ENCODE measurements at places on chromosomes 5 and 9.

- DNase-seq = no peak
These were observed 23.9 kb downstream of the DCP2 start for GRCh38 chr5:113000466-113000865.

- no peak for DNase-seq
These were observed 13.4 kb downstream of the CFAP95 start for GRCh38 chr9:69834056-69834455.

- DNase-seq = no peak
These were observed 43.1 kb downstream of the SPTAN1 start for GRCh38 chr9:128595471-128595870.

DNA sequence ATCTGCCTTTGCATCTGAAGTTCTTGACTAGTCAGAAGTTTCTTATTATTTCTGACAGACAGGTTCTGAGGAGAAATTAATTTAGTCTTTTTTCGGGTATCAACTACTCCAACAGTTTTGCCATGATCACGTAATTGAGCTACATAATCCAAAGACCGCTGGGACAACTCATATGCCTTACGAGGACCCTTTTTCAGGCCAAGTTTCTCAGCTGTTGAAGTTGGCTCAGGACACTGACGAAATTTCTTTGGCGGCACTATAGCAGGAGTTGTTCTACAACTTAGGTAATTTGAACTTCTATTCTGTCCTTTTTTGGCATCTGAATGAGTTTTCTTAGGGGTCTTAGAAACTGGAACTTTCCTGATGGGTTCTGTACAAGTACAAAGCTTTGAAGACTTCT, 27.2 kb downstream of the SETX start:
- no peak for DNase-seq

GRCh38 chr5:78361631-78361993, 1.2 kb downstream of the SCAMP1 start:
- no peak for DNase-seq

- DNase-seq = no peak
These were observed 43.5 kb downstream of the RUSC2 start for GRCh38 chr9:35533398-35533797.

- DNase-seq = no peak
These were observed 560.1 kb downstream of the PDE4D start for GRCh38 chr5:59333416-59333815.

GRCh38 chr5:124871303-124871702, 124.9 kb upstream of the ZNF608 start:
- DNase-seq = peak; percentile 12

GRCh38 chr9:70883056-70883455, 238.4 kb downstream of the TRPM3 start:
- DNase-seq = peak; percentile 22

- no peak for DNase-seq
These were observed 134.8 kb upstream of the BOD1 start for GRCh38 chr5:173751266-173751600.

GRCh38 chr5:67414712-67415111, 218.1 kb upstream of the CD180 start:
- DNase-seq = no peak

GRCh38 chr5:10680876-10681481, 80.1 kb downstream of the DAP start:
- DNase-seq = no peak

- no peak for DNase-seq
These were observed 19.0 kb downstream of the TMC1 start for GRCh38 chr9:72540348-72540873.

DNA sequence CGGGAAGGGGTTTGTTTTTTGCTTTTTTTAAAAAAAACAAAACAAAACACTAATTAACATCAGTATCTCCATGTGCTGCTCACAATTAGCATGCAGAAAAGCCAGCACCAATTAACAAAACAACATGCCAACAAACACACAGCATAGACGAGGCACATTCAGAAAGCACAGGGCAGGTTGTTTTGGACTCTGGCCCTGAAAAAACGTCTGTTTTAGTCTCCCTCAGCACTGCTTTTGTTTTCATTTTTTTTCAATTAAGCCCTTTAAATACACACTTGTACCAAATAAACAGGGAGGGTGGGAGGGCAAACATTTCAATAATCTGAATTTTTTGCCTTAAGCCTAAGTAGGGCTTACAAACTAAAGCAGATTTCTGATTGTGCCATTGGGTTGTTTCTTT, 309.6 kb downstream of the DTWD2 start:
- DNase-seq = no peak

DNA sequence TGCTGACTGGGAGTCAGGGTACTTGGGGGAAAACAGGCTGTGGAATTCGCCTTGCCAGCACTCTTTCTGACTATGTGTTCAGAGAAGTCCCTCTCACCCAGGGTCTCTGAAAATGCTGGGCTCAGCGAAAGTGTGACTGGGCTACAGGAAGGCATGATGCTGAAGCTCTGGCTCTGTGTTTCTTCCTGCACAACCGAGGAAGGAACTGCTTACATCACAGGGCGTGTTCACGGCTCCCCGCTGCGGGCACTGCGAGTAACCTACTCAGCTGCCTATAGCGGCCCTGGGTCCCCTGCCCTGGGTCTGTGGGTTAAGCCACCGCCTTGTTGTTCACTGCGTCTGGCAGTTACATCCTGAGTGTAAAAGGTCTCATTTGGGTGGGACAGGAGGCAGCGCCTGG, 222.4 kb upstream of the IRX4 start:
- DNase-seq = no peak

GRCh38 chr9:124839612-124840299, 13.5 kb upstream of the WDR38 start:
- no peak for DNase-seq

DNA sequence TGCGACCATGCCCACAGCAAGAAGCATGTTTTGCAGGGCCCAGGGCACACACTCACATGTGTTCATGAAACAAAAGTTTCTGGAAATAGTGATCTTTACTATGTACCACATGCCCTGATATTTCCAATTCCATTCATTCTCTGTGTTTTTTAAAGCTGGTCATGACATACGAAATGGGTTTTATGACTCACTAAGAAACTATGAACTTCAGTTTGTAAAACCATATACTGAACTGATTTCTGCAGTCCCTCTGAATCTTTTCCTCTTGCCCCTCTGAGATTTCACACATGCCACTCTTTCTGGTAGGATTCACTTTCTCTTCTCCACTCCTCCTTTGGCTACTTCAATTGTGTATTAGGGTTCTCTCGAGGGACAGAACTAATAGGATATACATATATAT, 416.1 kb upstream of the TRPC7 start:
- no peak for DNase-seq

DNA sequence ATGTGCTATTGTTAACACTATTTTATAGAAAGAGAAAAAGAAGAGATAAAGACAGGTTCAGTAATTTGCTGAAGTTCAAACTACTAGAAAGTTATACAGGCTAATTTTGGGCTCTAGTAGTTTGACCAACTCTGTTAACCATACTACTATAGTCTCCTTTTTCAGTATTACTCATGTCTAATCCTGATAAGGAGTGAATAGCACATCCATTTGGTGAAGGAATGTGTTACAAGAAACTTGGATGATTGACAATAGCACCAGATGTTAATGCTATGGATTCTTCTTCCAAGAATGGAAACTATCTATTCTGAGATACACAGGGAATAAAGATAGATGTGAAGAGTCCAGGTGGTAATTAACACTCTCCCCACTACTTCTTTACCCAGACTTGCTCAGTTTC, 677.3 kb downstream of the PRELID2 start:
- DNase-seq = no peak

- no peak for DNase-seq
These were observed 283.3 kb upstream of the TUT7 start for GRCh38 chr9:86637515-86637914.

- DNase-seq = no peak
These were observed 30.4 kb upstream of the IER5L start for GRCh38 chr9:129208207-129209032.

GRCh38 chr5:146623666-146624065, 107.7 kb upstream of the GPR151 start:
- DNase-seq = no peak

DNA sequence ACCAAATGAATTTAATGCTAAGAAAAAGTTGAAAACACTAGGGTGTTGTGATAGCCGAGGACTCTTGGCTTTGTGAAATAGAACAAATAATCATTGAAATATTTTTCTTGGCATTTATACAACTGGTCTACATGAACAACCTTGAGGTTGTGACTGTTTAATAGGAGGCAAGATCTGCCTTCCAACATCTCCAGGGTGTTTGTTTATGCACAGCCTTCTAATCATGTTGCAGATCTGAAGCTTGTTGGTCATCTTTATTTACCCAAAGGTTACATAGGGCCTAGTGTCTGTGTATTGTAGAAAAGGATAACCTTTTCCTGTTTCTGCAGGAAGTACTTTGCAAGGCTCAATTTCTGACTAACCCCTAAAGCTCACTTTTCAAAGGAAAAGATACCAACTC, 65.2 kb upstream of the RANBP3L start:
- DNase-seq = no peak

GRCh38 chr5:1554410-1554967, 30.7 kb upstream of the LPCAT1 start:
- no peak for DNase-seq

DNA sequence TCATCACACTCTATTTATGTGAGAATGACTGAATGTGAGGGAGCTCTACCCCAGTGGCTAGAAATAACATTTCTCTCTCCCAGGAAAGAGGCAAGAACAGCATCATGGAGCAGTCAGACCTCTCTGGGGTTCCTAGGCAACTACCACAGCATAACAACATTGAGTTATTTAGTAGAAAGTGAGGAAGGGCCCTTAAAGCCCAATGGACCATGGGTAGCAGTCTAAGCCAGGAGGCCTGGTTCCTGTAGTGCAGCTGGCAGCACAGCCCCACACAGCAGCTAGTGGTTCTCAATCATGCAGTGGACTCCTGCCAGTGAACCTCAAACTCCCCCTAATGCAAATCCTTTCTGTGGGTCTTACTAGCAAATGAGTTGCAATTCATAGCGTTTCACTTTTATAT, 55.3 kb downstream of the SPEF2 start:
- DNase-seq = no peak

DNA sequence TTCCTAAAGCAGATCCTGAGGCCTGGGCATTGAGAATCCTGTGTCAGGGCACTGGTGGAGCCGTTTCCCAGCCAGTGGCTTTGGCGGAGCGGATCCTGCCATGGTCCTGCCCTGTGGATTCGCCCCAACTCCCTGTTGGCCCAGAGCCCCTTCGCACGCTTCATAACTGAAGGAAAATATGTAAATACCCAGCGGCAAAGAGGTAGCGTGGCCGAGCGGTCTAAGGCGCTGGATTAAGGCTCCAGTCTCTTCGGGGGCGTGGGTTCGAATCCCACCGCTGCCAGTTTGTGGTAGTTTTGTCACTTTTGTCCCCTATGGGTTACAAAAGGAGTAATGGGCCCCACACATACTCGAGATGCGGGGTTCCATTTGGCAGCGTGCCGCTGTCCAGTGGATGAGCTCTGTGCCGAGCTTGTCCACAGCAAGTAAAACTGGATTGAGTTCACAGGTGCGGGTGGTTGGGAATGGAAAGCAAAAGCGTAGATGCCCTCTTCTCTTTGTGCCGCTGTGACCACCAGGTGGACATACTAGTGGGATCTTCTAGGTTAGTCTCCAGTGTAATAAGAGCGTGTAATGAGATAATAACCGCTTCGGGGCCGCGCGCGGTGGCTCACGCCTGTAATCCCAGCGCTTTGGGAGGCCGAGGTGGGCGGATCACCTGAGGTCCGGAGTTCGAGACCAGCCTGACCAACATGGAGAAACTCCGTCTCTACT, 17.3 kb downstream of the TRIM7 start:
- no peak for DNase-seq

DNA sequence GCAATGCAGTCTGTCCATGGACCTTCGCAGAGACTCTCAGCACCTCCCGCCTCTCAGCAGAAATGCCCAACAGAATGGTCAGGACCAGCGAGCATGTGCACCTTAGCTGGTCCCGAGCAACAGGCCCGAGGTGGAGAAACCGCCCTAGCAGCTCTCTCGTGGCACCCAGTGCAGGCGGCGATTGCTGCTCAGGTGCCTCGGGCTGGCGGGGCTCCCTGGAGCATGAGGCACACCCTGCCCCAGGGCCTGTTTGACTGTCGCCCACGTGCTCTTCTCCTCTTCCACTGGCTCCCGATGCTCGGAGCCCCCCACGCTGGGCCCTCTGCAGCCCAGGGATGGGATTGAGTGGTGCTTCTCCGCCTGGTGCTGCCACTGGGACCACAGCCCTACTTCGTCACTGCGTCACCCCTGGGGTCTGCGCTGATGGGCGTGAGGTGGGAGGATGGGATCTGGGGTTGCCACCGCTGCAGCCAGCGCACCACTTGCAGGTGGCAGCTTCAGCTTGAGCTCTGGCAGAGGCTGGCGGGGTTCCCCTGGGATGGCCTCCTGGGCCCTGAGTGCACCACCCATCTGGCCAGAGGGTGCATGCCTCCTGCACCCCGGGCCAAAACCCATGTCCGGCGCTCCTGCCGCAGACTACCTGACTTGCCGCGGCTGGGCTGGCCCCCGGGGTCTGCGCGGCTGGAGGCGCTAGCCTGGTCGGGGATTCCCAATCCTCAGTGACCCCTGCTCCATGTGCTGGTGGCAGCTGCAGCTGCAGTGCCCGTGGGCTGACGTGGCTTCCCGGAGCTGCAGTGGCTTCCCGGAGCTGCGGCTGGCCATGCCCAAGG, 244.2 kb downstream of the FOXD4L6 start:
- no peak for DNase-seq

GRCh38 chr9:24035816-24036215, 209.8 kb upstream of the ELAVL2 start:
- no peak for DNase-seq

DNA sequence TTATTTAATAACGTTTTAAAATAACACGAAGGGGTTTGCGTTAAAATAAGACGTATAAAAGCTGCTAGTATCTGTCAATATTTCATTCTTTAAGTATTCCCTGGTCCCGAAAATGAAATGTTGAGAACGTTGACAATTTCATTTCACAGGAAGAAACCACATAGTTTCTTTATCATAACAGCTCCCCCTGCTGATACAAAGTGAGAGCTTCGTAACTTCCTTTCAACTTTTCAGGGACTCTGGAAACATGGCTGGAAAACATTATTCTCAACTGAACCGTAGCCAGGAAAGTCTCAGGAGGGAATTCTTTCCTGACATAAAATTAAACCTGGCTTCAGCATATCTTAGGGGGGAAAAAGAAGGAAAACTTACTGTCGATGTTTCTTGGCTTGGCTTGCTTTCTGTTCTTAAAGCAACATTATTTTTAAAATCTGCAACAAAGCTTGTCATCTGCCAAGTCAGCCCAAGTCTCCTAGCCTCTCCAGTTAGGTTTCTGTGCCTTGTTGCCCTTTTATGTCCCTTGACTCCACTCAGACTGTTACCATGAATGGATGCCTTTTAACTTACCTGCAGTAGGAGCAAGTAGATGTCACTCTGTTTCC, 122.9 kb upstream of the DAB2 start:
- DNase-seq = peak; percentile 66

Measured in kidney glomerular epithelial cell (primary cell).